ENCODE measurements at places on chromosomes 11 and 22.

DNA sequence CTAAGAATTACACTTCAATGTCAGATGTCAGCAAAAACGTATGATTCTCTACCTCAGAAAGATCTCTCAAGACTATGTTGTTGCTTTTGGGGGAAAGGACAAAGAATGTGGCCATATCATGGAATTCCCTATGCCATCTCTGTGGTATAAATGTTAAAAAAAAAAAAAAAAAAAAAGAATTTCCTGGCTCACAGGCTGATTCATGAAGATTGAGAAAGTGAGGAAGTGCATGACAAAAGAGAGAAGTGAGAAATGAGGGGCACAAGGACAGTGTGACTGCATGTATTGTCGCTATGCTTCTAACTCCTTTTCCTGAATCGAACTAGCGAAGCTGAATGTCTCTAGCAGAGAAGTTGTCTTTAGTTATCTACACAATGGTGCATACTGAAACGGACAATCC lies 80.6 kb upstream of the CARD18 start:
- no peak for DNase-seq

- DNase-seq = no peak
These were observed 9.2 kb downstream of the CLDN5 start for GRCh38 chr22:19514831-19515565.

DNA sequence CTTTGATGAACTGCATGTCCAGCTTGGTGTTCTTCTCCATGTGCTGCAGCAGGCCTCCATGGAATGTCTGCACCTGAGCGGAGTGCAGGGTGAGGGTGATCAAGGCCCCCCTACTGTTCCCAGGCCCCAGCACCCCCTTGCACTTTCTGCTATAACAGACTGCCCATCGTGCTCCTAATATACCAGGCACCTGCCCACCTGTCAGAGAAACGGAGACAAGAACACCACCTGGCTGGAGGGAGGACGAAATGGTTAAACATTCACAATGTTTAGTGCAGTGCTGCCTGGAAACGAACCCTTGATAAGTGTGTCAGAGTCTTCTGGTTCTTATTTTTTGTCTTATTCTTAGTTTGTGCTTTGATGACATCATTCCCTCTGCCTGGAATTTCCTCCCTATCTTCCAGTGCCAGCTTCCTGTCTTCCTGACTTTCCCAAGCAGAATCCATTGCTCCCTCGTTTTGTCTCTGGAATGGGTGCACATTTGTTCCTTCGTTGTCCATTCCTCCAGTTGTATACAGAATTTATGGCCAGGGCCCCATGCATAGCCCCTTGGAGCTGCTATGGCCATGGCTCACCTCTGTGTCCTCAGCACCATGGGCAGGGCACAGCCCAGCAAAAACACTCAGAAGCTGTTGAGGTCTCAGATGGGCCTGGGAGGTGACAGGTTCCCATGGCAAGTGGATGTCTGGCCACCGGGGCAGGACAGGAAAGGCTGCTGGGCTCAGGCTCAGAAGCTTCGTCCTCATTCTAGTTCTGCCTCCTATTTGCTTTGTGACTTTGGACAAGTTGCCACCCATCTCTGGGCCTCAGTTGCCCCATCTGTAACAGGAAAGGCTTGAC lies 11.9 kb downstream of the BAIAP2L2 start:
- no peak for DNase-seq

- DNase-seq = no peak
These were observed 72.7 kb downstream of the RAB38 start for GRCh38 chr11:88102598-88102934.

DNA sequence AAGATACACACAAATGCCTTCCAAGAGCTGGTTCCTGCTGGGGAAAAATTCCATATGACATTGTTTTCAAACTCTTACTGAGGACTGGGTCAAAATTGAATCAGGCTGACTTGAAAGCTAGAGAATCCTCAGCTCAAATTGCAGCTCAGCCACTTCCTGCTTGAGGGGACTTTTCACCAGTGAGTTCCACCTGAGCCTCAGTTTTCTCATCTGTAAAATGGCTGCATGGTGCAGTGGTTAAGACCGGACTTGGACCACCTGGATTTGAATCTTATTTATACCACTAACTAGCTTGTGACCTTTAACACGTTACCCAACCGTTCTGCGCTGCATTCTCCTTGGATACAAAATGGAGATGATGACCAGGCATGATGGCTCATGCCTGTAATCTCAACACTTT lies 69.9 kb upstream of the ASPHD2 start:
- no peak for DNase-seq

DNA sequence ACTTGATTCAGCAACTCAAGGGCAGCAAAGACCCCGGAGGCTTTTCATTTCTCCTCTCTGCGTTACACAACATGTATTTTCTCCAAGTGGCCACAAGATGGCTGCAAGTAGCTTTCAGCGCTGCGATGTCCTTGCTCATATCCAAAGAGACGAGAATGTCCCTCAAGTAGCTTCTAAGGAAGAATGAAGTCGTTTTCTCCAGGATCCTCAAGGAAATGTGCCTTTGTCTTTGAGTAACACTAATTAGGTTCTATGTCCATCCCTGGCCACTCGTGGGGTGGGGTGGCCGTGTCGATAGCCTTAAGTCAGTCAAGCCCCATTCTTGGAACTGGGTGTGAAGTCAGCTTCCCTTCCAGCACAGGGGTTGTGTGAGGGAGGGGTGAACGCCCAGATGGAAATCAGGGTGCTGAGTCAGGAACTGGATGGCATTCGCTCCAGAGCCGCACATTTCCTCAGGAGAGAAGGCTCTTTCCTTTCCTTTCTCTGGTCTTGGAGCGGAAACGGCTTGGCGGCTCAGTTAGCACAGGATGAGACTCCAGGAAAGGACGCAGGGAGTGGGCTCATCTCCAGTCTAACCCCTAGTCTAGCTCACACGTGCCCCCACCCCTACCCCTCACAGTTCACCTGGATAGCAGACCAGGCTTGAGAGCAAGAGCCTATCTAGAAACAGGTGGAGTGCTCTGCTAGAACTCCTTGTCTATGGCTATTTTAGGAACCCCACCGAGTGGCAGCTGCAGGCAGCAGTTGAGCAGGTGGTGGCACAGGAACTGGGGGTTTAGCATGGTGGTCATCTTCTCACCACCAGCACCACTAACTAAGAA lies 44.3 kb downstream of the NNMT start:
- peak; percentile 10 for DNase-seq

- DNase-seq = peak; percentile 62
These were observed 864.2 kb downstream of the FAM181B start for GRCh38 chr11:81869351-81870065.

- no peak for DNase-seq
These were observed 39.9 kb downstream of the MAML2 start for GRCh38 chr11:96303064-96303463.

DNA sequence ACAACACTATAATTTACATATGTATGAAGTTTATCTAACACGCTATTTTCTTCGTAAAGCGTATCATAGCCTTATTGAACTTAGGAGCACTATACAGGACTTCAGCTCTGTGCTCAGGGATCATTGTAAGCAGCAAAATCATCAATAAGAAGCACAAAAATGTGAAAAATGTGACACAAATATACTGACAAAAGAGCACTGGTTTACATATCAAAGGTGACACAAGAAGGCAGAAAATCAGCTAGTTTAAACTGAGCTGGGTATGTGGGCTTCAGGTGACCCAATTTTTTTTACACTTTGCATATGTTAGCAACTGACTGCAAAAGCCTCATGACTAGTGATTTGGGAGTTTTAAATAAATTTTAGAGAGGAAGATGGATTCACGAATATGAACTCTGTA lies 215.2 kb upstream of the CHORDC1 start:
- DNase-seq = no peak

GRCh38 chr22:23211622-23212021 lies 31.3 kb downstream of the BCR start:
- no peak for DNase-seq

GRCh38 chr11:102229510-102230123 lies 87.7 kb upstream of the BIRC3 start:
- no peak for DNase-seq

- DNase-seq = no peak
These were observed 243.3 kb upstream of the B3GAT1 start for GRCh38 chr11:134655189-134655989.

GRCh38 chr11:12448131-12448939 lies 71.0 kb downstream of the PARVA start:
- DNase-seq = no peak

- DNase-seq = no peak
These were observed 91.7 kb downstream of the TP53I11 start for GRCh38 chr11:44858796-44859527.

DNA sequence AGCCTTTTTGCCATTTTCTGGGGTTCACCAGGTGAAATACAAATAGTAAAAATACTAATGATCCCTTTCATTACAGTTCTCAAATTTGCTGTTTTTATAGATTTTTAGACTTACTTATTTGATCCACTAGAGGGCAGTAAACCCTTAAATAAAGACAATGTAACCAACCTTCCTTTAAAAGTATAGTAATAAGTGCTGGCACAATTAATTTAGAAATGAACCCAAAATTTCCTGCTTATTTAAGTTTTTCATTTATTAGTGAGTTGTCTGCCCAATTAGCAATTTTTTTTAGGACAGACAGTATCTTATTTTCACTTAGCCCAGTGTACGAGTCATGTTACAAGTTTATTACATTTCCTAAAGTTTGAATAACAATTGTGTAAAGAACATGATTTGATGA lies 4.7 kb downstream of the DDIAS start:
- no peak for DNase-seq

DNA sequence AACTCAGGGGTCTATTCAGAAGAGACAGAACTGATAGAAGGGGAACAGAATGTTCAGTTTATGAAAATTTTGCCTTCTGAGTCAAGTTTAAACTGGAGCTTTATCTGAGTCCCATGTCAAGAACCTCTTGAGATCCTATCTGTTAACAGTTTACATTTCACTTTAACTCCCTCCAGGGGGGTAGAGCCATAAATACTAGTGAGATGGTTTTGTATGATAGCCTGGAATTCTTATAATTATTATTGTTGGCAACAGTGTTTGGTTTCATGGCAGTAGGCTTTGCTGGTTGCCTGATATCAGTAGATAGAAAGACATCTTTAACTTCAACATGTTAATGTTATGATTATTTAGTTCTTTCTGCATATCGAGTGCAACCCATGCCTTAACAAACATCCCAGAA lies 498.5 kb downstream of the INSC start:
- DNase-seq = no peak

DNA sequence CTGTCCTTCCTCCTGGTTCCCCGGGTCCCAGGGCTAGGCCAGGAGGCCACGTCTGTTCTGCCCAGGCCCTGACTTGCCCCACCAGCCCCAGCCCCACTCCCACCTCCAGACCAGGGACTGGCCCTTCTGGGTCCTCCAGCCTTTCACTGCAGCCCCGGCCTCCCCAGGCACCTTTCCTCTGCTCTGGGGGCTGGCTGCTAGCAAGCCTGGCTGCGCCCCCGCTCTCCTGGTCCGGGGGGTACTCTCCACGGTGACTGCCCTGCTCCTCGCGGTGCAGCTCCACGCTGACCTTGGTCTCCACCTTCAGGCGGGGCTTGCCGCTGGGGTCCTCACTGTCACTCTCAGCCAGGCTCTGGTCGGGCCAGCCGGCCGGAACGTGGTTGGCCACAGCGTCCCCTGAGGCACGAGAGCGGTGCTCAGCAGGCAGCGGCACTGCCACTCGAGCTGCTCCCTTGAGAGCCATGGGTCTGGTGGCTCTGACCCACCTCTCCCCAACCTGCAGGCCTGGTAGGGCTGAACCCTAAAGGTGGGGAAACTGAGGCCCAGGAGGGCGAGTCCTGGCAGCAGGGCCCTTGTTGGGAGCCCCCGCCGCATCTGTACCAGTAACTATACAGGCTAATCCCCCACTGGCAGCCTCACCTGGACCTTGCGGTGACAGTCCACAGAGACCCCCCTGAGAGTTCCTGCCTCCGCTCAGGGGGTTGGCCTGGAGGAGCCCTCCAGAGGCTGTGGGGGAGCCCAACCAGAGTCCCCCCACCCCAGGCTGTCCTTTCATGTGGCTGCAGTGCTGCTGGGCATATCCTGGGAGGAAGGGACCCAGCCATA lies 29.0 kb downstream of the TRMU start:
- no peak for DNase-seq

- DNase-seq = no peak
These were observed 854 bp downstream of the ABCC8 start for GRCh38 chr11:17475666-17476316.

- DNase-seq = no peak
These were observed 104.8 kb upstream of the NAV2 start for GRCh38 chr11:19607656-19608360.

DNA sequence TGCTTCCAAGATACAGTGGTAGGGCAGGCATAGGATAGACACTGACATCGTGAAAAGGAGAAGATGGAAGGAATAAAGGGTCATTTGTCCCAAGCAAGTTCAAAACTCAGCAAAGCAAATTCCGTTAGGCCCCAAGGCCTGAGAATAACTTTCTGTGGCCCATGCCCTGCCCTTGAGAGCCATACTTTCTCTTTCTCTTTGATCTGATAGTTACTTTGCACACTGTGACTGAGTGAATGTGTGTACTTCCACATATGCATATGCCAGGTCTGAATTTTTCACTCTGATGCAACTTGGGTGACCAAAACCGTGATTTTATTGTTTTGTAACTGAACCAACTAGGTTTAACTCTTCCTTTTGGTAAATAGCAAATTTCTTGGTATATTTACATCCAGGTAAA lies 371.5 kb downstream of the RAB38 start:
- no peak for DNase-seq

GRCh38 chr11:33160136-33160535 lies 1.1 kb downstream of the CSTF3 start:
- no peak for DNase-seq

DNA sequence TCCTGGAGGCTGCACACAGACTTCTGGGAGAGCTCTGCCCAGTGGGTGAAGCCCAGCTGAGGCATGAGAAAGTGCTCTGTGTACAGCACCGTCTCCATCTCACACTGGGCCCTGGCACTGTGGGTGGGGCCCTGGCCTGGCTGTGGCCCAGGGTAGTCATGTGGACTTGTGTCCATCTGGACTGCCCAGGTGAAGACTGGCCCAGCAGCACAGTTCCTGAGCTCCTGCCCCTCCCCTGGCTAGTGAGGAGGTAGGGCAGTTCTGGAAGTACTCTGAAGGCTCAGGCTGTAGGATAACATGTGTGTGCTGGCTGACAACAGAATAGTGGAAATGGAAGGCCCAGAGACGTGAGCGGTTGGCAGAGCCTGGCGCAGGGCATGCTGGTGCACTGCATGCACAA lies 35.4 kb downstream of the RSPH14 start:
- no peak for DNase-seq

DNA sequence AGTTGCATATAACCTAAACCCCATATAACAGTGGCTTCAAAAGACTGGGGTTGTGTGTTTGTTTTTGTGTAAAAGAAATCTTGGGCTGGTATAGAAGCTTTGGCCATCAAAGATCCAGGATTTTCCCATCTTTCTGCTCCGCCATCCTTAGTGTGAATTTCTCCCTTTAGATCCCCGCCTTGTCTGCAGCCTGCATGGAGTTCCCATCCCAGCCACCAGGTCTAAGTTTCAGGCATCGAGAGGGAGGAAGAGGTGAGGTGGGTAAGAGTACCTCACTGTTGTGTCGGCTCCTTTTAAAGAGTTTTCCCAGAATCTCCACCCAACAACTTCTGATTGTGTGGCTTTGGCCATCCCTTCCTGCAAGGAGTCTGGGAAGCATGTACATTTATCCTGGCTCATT lies 195.5 kb upstream of the SORL1-AS1 start:
- DNase-seq = no peak

GRCh38 chr22:48138855-48139254 lies 1376.4 kb downstream of the TBC1D22A start:
- DNase-seq = no peak

Measured in activated CD4-positive, alpha-beta T cell treated with anti-CD3 and anti-CD28 coated beads for 24 hours (primary cell).